ENCODE measurements at places on chromosomes 16 and 17.

GRCh38 chr17:32936186-32936893, 8.4 kb downstream of the TMEM98 start:
- DNase-seq: peak; percentile 55

DNA sequence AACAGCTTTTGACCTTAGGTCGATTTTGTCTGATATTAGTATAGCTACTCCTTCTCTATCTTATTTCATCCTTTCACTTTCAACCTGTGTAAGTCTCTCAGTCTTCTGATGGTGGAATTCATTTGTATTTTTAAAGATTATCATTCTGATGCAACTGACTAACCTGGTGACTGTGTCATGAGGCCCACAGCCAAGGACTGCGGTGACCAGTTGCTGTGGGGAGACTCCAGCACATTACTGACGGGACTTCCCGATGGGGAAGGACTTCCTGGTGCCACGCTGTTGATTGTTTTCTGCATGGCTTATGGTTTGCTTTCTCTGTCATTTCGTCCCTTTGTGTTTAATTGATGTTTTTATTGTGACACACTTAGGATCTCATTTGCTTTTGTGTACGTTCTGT, 34.2 kb downstream of the RMI2 start:
- no peak for DNase-seq

DNA sequence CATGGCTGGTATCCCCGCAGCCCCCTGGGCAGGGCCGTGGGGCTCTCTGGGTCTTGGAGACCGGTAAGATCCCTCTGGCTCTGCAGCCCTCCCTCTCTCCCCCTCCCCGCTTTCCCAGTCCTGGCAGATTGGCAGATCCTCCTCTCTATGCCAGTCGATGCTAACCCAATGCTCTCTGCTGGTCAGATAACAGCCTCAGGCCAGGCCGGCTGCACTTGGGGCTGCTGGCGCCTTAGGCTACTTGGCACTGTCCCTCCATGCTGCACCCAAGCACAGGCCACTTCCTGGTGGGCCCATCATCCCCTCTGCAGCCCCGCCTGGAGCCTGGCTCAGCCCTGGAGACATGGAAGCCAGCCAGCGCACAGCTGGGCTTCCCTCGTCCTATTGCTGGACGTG, 81.7 kb downstream of the RTN4RL1 start:
- peak; percentile 54 for DNase-seq

- DNase-seq: peak; percentile 62
Observed at GRCh38 chr16:56625140-56625942, at the start of gene MT1E. MT1E (plus strand) TSS chr16:56625781; CDS start chr16:56625852, 71 bp downstream.

DNA sequence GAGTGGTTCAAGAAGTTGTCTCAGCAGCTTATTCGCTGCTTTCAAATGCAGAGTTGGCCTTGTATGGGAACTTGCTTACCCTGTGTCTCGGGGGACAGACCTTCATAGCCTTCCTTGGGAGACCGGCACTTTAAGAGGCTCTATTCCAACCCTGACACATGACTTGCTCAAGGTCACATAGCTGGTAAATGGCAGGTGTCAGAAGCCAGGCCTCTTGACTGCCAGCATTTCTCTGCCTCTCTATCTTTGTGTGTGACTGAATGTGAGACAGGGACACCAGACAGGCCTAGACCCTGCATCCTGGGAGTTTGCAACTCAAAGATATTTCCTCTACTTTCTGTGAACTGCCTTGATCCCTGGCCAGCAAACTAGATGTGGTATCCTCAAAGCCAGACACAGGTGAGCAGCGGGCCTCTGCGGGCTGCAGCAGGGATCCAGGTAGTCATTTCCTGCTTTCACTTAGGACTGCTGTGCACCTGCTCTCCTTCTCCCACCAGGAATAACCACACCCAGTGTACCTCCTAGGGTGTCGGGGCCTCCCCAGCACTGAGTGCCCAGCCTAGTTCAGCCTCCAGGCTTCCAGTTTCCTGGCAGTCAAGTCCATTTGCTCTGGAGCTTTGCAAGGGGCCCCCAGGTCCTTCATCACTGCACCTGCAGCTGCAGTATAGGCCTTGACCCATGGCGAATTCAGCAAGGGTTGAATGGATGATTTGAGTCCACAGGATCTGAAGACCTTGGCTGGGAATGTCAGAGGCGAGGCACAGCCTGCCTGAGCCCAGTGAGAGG, 116.6 kb upstream of the TNRC6C start:
- DNase-seq: no peak

GRCh38 chr17:28141313-28141712, 98.8 kb downstream of the NLK start:
- no peak for DNase-seq

GRCh38 chr17:81230043-81230820, 7.5 kb upstream of the CEP131 start:
- DNase-seq: no peak

DNA sequence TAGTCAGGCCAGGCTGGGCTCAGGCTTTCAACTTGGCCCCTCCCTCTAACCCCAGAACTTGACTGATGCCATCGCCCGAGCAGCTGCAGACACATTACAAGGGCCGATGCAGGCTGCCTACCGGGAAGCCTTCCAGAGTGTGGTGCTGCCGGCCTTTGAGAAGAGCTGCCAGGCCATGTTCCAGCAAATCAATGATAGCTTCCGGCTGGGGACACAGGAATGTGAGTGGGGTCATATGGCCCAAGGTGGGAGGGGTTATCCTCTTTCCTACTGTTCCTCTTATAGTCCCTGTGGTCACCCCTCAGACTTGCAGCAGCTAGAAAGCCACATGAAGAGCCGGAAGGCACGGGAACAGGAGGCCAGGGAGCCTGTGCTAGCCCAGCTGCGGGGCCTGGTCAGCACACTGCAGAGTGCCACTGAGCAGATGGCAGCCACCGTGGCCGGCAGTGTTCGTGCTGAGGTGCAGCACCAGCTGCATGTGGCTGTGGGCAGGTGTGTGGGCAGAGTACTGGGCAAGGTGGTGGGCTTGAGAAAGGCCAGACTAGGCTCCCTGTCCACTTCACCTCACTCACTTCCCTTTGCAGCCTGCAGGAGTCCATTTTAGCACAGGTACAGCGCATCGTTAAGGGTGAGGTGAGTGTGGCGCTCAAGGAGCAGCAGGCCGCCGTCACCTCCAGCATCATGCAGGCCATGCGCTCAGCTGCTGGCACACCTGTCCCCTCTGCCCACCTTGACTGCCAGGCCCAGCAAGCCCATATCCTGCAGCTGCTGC, 2.1 kb upstream of the NRN1L start:
- no peak for DNase-seq

- DNase-seq: peak; percentile 82
Observed at GRCh38 chr16:4273858-4274311, 1.1 kb upstream of the TFAP4 start.

GRCh38 chr17:80920441-80920840, 71.2 kb upstream of the CHMP6 start:
- no peak for DNase-seq

Measured in islet precursor cell (in vitro differentiated cells).